ENCODE measurements at places on chromosomes 3 and 15.

DNA sequence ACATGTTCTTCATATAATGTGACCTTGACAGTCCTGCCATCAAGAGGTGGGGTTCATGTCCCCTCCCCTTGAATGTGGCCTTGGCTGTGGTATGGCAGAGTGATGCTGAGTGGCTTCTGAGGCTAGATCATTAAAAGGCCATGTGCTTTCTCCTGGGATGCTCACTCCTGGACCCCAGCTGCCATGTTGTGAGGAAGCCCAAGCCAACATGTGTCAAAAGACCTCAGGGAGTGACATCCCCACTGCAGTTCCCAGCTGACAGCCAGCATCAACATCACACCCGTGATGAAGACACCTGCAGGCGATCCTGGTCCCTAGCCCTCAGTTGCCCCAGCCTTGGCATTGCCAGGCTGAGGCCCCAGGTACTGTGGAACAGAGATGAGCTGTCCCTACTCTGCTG lies 36.6 kb downstream of the EBLN2 start:
- no peak for DNase-seq

DNA sequence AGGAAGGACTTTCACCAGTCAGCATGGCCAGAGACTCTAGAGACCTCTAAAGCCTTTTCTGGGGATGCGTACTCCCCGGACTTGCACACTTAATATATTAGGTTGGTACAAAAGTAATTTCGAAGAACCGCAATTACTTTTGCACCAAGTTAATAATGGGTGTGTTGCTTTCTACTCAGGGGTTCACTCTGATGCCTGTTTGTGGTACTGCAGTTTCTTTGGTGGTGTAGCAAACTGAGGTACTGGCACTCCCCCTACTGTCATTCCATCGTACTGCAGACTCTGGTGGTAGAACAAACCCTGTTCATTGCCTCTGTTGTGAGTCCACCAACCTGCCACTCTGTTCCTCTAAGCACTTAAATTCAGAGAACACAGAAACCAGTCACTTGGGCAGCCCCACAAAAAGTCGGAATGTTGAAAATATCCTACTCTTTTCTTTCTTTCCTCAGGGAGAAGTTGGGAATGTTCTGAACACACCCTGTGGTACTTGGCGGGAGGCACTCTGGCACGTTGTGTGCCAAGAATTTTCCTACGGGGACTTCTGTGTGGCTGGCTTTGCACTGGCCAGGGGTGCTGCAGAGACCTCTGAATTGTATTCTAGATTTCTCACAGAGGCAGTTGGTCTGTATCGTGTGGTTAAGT lies 46.3 kb downstream of the GABRG3 start:
- DNase-seq: no peak

DNA sequence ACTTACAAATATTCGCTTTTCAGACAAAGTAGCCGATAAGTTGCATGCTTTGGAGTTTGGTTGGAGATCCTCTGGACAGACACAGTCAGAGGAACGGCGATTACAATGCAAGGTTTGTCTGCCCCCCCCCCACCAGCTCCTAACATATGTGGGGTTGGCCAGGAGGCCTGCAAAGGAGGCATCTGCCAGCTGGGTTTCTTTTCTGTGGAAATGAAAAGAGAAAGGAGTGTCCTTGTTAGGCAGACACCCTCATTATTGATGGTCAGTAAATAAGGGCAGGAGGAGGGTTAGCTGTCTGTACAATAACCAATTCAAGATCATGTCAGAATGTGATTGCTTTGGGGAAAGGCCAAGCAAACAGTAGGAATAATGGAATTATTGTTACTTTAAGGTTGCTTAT lies 49.1 kb downstream of the TLNRD1 start:
- no peak for DNase-seq

- DNase-seq: peak; percentile 49
These were observed 74.1 kb downstream of the LRTM1 start for GRCh38 chr3:54853573-54854404.

- no peak for DNase-seq
These were observed 82.7 kb downstream of the RFX7 start for GRCh38 chr15:56160966-56161365.

DNA sequence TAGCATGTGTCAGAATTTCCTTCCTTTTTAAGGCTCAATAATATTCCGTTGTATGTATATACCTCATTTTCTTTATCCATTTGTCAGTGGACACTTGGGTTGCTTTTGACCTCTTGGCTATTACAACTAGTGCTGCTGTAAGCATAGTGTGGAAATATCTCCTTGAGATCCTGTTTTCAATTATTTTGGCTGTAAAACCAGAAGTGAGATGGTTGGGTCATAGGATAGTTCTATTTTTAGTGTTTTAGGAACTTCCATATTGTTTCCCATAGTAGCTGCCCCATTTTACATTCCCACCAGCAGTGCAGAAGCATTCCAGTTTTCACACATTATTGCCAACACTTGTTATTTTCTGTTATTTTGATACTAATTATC lies 70.4 kb upstream of the C15orf39 start:
- no peak for DNase-seq

- no peak for DNase-seq
These were observed 111.3 kb downstream of the DCLK3 start for GRCh38 chr3:36653095-36653494.

GRCh38 chr3:197562398-197563251 lies 6.9 kb upstream of the BDH1 start:
- no peak for DNase-seq

- no peak for DNase-seq
These were observed 44.5 kb downstream of the TIMP4 start for GRCh38 chr3:12114251-12114650.

GRCh38 chr15:72948662-72949061 lies 103.6 kb upstream of the NEO1 start:
- no peak for DNase-seq

DNA sequence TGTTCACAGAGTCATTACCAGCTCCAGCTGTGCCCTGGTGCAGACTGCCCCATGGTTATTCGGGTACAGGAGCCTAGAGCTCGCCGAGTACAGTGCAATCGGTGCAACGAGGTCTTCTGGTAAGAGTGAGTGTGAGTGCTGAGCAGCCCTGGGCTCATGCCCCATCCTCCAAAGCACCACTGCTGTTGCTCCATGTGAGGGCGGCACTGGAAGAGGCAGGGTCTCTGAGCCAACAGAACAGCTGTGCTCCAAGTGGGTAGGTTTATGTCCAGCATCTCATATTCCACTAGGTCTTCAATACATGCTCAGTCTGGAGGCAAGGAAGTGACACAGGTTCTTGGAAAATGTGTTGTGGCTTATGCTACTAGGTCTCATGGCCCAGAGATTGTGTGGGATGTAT lies 19.5 kb upstream of the P4HTM start:
- no peak for DNase-seq

- DNase-seq: no peak
These were observed 124.8 kb upstream of the ST8SIA2 start for GRCh38 chr15:92268900-92269299.

- DNase-seq: peak; percentile 76
These were observed 23.1 kb downstream of the CCNL1 start for GRCh38 chr3:157136647-157137387.

GRCh38 chr3:95654570-95655362 lies 1159.6 kb upstream of the EPHA6 start:
- DNase-seq: no peak

DNA sequence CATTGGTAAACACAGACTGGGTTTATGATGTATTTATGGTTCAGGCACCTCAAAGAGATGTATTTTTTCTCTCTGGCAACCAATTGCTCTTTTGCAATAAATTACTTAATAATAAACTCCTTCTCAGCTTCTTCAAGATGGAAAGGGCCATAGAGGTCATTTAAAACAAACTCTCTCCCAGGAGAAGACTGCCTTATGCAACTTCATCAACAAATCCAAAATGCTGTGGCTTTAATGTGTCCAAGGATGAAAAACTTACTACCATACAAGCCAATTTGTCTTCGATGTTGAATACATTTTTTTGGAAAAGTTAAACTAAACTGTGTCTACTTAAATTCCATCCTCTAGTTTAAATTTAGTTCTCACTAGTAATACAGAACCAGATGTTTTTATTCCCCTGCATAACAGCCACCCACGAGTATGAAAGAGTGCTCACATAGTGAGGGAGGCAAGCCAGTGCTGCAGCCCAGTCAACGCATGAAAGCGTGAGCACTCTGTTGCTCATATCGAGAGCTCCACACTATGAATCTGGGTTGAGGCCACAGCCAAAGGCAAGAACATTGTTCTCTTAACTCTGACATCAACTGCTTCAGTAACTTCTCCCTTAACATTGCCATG lies 761.3 kb upstream of the GRM7 start:
- no peak for DNase-seq

DNA sequence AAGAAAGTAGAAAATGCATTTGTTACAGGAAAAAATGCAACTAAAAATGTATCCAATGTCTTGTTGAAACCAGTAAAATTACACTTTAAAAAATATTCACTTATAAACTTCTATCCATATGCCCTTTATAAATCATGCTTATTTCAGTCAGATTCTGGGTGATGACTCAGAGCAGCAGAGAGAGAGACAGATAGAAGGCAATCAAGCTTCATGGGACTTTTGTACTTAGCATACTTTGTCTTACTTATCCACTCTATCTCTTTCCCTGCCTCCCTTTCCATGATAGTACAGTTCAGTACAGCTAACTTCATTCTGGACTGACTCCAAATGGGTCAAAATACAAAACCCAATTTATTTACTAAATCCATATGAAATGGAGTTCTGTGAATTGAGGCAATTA lies 1438.2 kb downstream of the ZPLD1 start:
- no peak for DNase-seq

- no peak for DNase-seq
These were observed 612.2 kb downstream of the ZIC1 start for GRCh38 chr3:148021381-148021780.

DNA sequence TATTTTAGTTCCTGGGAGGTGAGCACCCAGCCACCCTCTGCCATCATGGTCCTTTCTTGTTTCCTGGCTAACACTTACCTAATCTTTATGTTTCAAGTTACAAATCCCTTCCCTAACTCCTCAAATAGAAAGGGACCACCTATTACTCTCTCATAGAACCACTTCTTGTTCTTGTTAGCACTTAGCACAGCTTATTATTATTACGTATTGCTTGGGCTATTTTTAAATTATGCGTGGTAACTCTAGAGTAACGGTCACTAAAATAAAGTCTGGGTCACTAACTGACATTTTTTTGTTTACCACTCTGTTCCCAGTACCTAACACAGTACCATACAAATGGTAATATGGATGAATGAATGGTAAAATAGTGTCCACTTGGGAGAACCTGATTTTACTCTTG lies 141.9 kb downstream of the LRTM1 start:
- DNase-seq: no peak
